ENCODE measurements at places on chromosomes 7 and 10.

GRCh38 chr7:152851881-152852417 lies 92.4 kb downstream of the ACTR3B start:
- no peak for DNase-seq

DNA sequence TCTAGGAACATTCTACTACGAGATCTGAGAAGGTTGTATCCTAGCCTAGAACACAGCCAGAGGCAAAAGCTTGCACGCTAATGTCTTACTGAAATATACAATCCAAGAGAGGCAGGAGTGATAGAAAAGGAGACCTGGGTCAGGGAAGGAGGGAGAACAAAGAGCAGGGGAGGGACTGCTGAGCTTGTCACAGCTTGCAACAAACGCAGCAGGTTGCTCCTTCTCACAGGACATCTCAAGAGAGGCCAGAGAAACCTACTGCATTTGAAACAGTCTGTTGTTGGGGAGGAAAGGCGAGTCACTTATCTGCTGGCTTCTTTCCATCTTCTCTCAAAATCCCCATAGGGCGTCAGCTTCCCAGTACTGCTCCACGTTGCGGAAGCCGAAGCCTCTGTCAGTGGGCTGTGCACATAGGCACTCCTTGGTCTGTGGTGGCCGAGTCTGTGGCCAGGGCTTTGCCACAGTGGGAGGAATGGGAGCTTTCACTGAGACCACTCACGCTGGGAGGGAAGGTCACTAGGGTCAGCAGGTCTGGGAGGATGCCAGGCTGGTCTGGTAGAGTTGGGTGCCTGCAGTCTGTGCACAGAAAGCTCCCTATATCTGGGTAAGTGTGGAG lies 25.8 kb upstream of the GPNMB start:
- no peak for DNase-seq

- DNase-seq: no peak
These were observed 48.6 kb downstream of the GTF2IRD1 start for GRCh38 chr7:74502216-74502891.

DNA sequence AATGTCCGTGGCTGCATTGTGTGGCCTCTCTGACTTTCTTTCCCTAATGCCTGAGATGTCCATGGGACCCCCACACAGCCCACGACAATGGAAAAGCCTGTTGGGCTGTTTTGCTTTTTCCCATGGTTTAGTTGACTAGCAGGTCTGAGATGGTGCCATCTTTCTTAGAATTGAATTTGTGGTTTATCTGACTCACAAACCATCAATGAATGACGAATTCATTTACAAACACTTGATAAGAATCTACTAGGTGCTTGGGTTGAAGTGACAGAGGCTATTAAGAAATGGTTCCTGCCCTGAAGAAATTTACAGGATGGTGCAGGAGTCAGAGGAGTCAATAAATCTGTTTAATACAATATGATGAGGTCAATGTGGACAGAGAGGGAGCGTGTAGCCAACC lies 75.4 kb downstream of the OTUD1 start:
- no peak for DNase-seq

GRCh38 chr7:132270517-132270916 lies 305.8 kb downstream of the PLXNA4 start:
- DNase-seq: no peak

DNA sequence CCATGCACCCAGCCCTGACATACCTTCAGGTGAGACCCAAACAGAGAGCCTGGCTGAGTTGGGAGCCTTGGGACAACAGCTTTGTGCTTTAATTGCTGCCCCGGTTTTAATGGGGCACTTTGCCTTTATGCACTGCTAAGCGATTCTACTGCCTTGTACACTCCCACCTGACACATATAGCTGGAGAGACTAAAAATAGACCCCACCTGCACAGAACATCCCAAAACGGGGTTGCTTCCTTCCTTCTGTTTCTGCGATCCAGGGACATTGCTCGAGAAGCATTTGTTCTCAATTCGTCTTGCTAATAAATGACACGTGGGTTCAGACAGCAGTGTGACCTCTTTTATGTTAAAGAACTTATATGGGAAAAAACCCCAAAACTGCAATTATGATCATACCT lies 258.8 kb upstream of the MYO3A start:
- DNase-seq: no peak

DNA sequence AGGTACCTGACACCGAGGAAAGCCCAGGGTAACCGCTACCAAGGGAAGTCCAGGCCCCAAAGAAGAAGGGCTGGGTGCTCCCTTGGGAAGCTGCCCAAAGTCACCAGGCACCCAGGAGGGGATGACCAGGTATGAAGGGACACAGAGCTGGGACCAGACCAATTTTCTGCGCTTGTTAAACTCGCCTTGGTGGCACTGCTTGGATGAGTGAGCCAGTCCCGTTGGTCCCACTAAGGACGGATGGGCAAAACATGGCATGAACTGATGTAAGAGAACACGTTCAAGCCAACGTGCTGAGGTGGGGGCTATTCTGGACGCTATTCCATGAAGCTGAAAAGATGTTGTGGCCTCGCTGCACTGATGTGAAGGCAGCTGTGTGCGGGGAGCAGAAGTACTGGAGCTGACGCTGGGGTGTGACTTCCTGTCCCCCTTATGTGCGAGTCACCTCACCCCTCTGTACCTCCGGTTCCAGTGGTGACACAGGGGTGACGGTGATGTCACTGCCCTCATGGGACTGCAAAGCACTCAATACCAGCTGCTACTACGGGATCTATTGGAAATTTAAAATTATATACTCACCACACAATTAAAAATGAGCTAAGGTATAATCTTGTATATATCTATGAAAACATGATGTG lies 73.6 kb downstream of the COBL start:
- DNase-seq: no peak

- no peak for DNase-seq
These were observed 301.5 kb upstream of the SHH start for GRCh38 chr7:156113731-156114130.

- no peak for DNase-seq
These were observed 953.9 kb upstream of the ZNF722 start for GRCh38 chr7:63044721-63045120.

- DNase-seq: no peak
These were observed 76.5 kb upstream of the ODAD2 start for GRCh38 chr10:28075424-28075823.

DNA sequence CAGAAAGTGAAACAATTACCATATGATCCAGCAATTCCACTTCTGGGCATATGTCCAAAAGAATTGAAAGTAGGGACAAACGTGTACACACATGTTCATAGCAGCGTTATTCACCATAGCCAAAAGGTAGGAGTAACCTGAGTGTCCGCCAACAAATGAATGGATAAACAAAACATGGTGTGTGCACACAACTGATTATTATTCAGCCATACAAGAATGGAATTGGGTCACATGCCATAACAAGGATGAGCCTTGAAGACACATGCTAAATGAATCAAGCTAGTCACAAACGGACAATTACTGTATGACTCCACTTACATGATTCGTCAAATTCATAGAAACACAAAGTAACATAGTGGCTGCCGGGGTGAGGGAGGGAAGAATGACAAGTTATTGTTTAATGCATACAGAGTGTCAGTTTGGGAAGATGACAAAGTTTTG lies 4.1 kb upstream of the OIT3 start:
- no peak for DNase-seq

DNA sequence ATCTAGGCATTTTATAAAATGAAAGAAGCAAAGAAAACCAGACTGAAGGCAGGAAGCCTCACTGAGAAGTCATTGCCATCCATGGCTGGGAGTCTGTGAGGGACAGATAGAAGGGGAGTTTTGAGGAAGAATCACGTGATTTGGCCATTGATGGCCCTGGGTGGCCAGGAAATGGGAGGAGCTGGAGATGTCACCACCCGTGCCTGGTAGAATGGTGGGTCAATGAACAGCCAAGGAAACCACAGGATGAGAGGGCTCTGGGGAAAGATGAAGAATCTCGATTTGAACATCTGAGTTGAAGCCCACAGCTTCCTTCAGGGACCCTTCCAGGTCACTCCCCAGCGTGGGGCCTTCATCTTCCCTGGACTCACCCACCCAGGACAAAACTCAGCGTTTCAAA lies 103.3 kb upstream of the CHST15 start:
- DNase-seq: no peak

DNA sequence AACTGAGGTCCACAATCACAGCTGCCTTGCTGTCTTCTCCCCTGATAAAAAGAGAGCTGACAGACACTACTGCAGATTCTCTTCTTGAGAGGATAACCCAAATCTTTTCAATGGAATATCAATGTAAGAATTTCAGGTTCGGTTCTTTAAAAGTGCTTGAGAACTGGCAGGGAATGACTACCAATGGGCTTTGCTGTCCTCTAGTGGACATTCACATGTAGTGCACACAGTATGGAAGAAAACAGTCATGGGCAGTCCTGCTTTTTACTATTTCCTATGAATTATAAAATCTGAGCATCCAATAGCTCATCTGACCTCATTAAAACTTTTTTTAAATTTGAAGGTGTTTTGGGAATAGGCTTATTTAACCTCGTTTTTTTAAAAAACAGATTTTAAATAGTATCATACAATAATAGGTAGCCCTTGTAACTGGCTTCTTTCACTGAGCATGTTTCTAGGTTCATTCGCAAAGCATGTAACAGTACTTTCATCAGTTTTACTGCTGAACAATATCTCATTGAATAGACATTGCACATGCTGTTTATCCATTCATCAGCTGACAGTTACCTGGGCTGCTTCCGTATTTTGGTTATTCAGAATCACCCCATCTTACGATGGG lies 18.3 kb downstream of the FZD9 start:
- DNase-seq: no peak
